ENCODE measurements at places on chromosomes 1 and 21. TPM values are rescaled to one million over a fixed set of nuclear protein-coding genes. Genes with fewer than 3 reads are reported as not detected.

DNA sequence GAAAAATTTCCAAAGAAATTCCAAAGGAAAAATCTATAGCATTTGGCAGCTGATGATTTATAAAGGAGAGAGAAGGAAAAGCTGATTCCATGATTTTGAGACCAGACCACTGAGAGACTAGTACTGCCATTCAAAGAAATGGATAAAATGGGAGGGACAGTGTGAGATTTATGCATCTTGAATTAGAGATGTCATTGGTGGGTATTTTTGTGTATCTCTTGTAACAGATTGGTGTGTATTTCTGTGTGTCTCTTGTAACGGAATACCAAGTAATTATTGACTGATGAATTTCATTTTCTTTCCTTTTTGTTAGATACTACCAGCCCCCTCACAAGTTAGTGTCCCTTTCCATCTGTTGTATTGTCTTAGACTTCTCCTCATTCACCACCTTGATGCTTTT is 102.2 kb downstream of the OLFML2B start:
- H3K4me1 ChIP-seq: no peaks in the 10 kb centered on the region
- no peak overlapping the region for H3K4me3 ChIP-seq
- no peak for DNase-seq
- H3K36me3 ChIP-seq: peaks cover 8% of the 10 kb centered on the region

DNA sequence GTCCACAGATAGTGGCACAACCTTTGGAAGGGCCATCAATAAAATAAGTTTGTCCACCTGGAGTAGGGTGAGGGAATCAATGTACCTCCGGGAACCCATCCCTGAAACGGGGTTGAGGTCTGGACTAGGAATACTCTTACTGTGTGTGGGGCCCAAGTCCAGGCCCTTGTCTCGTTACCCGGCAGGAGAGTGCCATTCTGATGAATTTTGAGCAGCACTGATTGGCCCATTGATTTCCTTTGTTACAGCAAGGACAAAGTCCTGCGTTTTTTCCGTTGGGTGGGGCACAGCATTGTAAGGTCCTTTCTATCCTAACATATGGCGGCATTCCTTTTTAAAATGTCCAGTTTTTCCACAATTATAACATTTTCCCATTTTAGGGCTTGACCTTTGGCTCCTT is 75.2 kb downstream of the AXDND1 start:
- no peak for DNase-seq
- no peaks in the 10 kb centered on the region for H3K4me1 ChIP-seq
- H3K27me3 ChIP-seq: no peaks in the 10 kb centered on the region
- H3K27ac ChIP-seq: no peak overlapping the region

DNA sequence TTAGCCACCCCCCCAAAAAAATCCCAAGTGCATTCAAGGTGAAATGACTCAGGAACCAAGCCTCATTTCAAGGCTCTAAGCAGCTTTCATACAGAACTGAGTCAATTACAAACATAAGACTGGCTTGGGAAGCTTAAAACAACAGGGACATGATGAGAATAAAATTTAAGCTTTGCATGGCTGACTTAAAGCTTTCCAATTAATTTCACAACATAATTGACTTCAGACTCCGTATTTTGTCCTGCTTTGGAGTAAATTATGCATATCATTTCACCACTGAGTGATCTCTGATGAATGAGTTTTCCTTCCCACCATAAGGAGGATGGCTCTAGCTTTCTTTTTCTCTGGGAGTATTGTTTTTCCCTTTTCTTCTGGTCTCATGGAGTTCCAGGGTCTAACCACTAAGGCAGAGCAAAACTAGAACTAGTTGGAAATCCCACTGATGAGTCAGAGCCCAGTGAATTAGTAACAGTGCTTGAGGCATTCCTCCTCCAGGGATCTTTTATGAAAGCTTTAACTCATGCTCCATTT is 72.8 kb downstream of the XCL2 start:
- H3K4me1 ChIP-seq: peaks cover 32% of the 10 kb centered on the region
- no peaks in the 10 kb centered on the region for H3K27me3 ChIP-seq
- no peak overlapping the region for H3K27ac ChIP-seq
- H3K4me3 ChIP-seq: no peak overlapping the region

NADK gene
- total RNA-seq: 99.2 TPM

HMGCS2 gene
- total RNA-seq: not detected

DNA sequence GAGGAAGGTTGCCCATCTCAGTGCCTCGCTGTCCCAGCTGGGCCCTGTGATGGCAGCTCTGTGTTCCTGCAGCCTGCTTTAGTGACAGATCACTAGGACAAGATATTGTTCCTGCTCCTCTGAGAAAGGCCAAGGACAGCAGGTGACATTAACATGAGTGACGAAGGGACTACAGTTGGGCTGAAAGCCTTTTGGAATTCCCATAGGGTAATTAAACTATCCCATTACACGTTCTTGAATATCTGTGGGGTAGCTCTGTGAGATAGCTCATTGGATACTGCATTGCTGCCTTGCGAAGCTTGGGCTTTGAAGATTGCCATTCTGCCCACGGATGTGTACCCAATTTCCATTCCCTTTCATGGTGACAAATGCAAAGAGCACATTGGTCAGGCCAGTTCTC is 78.2 kb upstream of the COA6 start:
- no peak overlapping the region for H3K4me3 ChIP-seq
- no peaks in the 10 kb centered on the region for H3K36me3 ChIP-seq
- DNase-seq: no peak
- no peak overlapping the region for H3K27ac ChIP-seq
- H3K27me3 ChIP-seq: no peaks in the 10 kb centered on the region

DNA sequence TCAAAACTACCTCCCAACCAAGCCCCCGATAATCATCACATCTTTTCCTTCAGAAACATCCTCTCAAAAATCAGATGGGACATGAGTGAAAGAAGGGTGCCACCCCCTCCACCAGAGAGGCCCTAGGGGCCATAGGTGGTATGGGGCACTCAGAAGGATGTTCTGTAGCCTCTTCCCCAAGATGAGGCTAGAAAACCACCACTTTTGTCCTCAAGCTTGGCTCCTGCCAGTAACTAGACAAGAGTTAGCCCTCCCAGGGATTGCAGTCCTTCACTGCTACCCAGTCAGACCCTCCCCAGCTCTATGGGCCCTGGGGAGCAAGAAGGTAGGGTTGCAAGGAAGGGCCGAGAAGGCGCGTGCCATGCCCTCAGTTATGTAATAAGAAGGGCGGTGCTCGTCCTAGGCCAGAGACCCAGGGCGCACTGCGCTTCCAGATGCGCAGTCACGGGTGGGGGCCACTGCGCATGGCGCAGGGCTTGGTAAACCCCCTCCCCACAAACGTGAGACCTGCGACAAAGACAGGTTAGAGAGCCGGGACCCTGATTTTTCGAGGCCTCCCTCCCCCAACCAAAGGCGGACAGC is 69.7 kb downstream of the CD46 start:
- peak overlapping the region; percentile 98 for H3K27ac ChIP-seq
- peaks cover 78% of the 10 kb centered on the region for H3K4me1 ChIP-seq
- DNase-seq: peak; percentile 62
- H3K36me3 ChIP-seq: peaks cover 45% of the 10 kb centered on the region
- peak overlapping the region; percentile 71 for H3K4me3 ChIP-seq

DNA sequence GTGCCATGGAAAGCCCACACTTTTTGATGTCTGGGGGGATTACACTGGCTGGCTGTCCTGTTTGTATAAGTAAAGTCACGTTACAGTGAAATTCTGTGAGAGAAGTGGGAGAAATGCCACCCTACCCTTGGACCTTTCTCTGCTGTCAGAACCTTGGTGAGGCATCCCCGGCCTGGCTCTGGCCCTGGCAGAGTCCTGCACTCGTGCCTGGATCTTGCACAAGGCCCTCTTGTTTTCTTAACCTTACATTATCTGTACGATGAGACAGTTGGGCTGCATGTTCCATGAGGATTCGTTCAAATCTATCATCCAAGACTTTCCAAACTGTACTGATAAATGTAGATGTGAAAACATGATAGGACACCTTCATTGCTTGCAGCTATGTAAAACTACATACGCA is 11.4 kb downstream of the SNAP47 start:
- peaks cover 22% of the 10 kb centered on the region for H3K36me3 ChIP-seq
- no peak overlapping the region for H3K4me3 ChIP-seq
- H3K4me1 ChIP-seq: no peaks in the 10 kb centered on the region
- H3K27ac ChIP-seq: no peak overlapping the region
- no peaks in the 10 kb centered on the region for H3K27me3 ChIP-seq
- DNase-seq: no peak

- DNase-seq: no peak
- no peaks in the 10 kb centered on the region for H3K36me3 ChIP-seq
- H3K4me1 ChIP-seq: peaks cover 22% of the 10 kb centered on the region
- no peak overlapping the region for H3K4me3 ChIP-seq
- no peak overlapping the region for H3K27ac ChIP-seq
Observed at GRCh38 chr1:229410692-229411433, 23.0 kb downstream of the ACTA1 start.

MYBPH gene
- total RNA-seq: not detected

OR2T29 gene
- not detected for total RNA-seq
